ENCODE measurements at places on chromosomes 12 and 14.

DNA sequence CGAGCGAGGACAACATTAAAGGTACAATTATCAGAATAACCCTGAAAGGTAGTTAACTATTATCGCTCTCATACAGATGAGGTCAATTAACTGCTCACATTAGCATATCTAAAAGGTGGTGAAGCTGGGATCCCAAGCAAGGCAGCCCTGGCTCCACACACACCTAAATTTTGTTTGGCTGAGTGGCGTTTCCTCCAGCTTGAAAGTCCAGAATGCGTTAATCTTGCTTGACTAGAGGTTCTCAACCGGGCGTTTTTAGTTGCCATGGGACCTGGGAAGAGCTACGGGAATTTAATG lies 531 bp downstream of the DLGAP5 start:
- DNase-seq: no peak

DNA sequence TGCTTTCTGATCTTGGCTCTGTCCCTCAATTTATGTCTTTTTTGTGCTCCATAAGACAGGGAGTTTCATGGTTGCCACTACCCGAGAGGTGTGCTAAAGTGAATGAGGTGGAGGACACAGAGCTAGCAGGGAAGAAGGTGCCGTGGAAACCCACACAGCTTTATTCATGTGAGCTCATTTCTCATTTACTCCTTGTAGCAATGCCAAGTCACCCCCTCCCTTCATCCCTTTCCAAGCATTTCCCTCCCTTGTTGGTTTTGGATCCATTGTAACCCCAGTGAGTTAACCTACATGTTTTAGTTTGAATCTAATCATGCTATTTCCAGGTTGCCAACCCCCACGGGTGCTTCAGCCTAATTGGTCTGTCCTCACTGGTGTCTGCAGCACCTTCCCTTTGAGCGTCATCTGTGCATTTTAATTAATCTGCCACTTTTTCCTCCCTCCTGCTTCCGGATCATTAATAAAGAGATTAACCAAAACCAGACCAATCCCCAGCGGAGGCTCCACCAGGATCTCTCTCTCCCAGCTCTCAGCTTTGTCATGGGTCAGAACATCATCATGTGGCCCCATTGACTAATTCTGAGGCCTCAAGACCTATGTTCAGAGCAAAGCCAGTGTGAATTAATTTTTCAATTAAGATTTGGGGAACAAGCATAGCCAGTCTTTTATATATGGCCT lies 56.2 kb downstream of the NTF3 start:
- DNase-seq: no peak

DNA sequence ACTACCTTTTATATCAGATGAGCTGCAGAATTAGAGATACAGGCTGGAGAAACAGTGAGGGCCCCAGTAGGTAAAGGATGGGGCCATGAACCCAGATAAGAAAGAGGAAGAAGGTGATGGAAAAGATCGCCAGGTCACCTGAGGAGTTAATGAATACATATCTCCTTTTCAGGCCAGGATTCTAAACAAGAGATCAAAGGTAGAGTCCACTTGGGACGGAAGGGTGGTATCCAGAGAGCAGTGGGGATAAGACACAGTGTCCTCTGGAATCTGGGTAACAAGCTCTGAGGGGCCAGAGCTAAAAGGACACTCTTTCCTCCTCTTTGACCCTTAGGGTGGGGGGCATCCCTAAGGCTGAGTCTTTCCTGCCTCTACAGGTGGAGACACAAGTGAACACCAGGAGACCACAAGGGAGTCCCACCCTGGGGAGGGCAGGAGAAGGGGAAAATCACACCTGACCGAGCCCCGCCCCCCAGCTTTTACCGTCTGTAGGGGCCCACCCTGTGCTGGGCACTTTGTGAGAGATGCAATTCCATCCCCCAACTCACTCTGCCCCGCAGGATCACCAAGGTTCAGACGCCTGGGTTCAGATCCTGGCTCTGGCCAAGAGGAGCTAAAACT lies 27.3 kb downstream of the SERPINA1 start:
- no peak for DNase-seq

GRCh38 chr14:61652526-61653262 lies 42.6 kb upstream of the HIF1A start:
- no peak for DNase-seq

- DNase-seq: no peak
Measured at GRCh38 chr12:51262758-51263177, 7.4 kb downstream of the SMAGP start.

GRCh38 chr14:33689680-33690079 lies 261.2 kb downstream of the EGLN3 start:
- DNase-seq: no peak

DNA sequence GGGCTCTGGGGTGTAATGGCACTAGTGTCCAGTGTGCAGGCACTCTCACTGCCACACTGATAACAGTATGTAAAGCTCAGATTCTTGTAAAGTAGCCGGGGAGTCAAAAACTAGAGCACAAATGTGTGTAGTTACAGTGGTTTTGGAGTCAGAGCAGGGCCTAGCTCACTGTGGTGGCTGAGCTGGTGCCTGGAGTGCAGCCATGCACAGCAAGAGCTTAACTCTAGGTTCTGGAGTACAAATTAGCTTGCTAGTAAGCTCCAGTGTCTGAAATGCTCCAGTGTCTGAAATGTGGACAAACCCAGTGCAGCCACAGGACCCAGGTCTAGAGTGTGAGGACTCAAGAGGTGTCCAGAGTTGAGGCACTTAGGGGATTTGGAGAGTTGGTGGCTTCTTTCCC lies 149.2 kb downstream of the MSRB3 start:
- no peak for DNase-seq
